ENCODE measurements at places on chromosomes 4 and X.
A peak's percentile ranks its signal among the peaks of the same experiment; 100 is the strongest.

- no peak for DNase-seq
These were observed 46.6 kb upstream of the DHX15 start for GRCh38 chr4:24630937-24631336.

DNA sequence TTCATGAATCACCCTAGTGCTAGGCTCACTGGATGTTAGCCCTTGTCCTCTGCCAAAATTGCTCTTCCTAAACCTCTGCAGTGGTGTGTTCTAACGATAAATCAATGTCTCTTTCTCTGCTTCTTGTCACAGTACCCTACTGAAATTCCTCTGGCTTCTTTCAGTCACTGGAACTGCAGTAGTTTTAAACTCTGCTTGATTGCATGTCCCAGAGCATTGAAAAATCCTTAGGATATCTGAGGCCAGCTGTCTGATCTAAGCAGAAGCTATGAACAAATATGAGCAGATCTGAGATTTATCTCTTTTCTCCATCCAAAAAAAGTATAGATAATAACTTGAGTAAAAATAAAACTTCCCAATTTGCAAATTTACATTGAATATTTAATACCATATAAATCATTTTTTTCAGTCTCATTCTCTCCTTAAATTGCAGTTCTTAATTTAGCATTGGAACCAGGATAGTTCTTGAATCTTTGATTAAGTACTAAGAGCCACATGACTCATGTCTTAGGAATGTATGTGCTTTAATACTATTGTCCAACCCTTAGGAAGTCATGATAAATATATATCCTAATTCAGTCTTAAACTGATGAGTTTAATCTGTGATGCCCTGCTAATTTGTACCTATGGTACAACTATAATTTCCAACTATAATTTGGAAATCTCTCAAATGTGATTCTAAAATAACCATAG lies 169.7 kb downstream of the PDHA2 start:
- DNase-seq = no peak

GRCh38 chr4:154293427-154293826 lies 198.2 kb downstream of the DCHS2 start:
- DNase-seq = no peak

DNA sequence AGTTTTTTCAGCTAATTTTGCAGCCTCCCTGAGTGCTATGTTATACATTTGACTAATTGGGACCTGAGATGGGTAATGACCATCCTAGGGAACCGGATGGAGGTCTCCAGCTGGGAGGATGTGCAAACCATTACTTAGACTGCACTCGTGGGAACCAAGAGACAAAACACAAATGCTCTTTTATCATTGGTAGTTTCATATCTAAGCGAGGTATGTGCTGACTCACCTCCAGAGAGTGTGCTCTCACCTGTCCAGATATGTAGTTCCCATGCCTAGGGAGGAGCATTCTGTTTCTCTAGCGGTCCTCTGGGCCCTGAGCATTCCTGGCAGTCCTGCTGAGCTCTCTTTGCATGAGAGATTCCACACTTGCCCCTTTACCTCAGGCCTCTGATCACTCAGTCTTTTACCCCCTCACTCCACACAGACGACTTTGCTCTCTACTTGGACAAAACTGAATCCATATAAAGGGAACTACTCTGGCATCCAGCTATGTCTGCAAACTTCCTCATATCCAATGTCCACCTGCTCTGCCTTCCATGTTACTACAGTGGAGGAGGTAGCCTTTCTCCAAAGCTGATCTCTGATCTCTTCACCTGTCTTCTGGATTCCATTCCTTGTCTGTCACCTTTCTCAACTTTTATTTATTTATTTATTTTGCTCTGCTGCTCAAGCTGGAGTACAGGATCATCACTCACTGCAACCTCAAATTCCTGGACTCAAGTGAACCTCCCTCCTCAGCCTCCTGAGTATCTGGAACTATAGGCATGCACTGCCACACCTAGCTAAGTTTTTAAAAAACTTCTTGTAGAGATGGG lies 88.4 kb downstream of the LRP2BP start:
- DNase-seq = no peak

DNA sequence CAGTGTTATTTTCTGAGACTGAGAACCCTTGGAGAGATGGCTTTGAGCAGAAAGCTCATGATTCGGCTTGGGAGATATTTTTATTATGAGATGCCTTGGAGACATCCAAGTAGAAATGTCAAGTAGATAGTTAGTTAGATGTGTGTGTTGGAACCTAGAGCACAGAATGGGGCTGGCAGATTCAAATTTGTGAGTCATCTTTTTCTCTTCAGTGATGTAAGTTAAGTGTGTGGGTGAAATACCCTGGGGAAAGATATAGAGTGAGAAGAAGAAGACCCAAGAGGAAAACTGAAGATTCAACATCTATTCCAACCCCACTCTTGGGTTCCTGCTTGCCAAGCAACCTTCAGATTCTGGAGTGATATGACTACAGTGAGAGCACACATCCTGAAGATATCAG lies 580.8 kb upstream of the AMOT start:
- no peak for DNase-seq

DNA sequence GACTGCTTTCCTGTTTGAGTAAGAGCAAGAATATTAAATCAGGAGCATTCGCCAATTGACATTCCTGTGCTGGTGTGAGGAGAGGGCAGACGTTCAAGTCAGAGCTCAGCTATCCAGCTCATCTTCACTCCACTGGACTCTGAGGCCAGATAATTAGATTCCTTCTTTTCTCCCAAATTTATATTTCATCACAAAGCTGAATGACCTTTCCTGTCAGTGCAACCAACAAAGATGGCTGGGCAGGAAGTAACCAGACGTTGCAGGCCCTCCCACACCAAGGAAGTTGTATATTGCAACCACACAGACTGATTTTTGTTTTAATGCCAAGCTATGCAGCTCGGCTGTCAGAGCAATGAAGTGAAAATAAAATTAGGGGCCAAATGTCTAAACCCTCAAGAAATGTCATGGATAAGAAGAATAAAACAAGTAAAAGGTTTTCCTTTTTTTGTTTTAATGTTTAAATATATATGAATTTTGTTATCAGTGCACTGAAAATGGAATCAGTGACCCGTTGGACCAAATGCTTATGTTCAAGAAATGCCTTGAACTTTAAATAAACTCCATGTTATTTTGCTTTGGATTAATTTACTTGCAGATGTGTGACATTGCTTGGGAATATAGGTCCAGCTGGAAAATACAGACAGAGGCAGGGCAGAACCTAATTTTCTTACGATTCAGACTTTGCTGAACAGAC lies 578.9 kb upstream of the FAT1 start:
- no peak for DNase-seq

GRCh38 chrX:47502316-47503125 lies 19.5 kb upstream of the ZNF41 start:
- no peak for DNase-seq

GRCh38 chr4:13537011-13537831 lies 7.1 kb downstream of the NKX3-2 start:
- DNase-seq = no peak

GRCh38 chr4:10020871-10021652 lies at the start of gene SLC2A9:
Gene SLC2A9, minus strand, starts transcription at chr4:10021497. Its CDS starts 68 bp downstream, at chr4:10021429.
- DNase-seq = no peak

DNA sequence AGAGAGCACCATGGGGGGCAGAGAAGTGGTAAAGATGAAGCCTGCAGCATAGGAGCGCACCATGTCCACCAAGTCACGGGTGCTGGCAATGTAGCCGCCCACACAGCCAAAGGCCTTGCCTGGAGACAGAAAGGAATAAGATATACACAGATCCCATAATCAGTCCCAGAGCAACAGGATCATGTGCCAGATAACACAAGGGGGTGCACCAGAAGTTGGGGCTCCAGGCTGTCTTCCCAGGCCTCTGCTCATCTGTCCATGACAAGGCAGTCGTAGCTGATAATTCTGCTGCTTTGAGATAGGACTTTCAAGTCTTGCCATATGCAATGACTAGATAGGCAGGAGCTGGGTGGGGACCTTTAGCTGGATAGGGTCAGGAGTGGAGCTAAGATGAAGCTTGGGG lies 14.7 kb downstream of the APEX2 start:
- DNase-seq = no peak

DNA sequence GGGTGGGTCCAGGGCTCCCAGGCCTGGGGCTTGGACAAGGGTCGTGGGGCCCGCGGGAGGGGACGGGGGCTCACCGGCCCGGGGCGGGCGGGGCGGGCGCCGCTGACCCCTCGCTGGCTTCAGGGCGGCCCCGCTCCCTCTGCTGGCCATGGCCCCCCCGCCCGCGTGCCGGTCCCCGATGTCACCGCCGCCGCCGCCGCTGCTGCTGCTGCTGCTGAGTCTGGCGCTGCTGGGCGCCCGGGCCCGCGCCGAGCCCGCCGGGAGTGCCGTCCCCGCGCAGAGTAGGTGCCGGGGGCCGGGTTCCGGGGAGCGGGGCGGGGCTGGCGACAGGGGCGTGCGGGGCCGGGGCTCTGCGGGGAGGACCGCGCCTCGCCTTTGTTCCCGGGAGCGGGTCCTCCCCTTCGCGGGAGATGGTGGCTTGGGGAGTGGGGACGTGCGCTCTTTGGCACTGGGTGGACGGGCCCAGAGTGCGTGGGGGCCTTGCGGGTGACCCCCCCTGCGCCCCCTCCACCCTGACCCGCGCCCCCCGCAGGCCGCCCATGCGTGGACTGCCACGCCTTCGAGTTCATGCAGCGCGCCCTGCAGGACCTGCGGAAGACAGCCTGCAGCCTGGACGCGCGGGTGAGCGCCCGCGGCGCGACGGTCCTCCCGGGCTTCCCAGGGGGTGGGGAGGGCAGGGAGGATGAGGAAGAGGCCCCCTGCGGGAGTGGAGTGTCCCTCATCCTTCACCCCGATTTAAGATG lies 16.8 kb upstream of the NAT8L start:
- DNase-seq = peak; percentile 60

DNA sequence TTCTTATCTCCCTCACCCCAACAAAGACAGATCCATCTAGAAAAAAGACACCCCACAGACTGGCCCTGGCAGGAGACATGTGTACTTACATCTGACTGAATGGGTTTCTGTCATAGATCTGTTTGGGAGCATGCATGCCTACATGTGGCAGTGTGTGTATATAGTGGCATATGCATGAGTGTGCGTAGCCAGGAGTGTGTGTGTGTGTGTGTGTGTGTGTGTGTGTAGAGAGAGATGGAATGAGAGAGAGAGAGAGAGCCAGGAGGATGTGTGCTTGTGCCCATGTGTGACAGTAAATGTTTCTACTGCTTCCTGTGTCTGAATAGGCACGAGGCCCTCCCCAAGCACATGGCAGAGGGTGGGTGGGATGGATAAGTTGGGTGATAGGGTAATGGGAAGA lies 37.1 kb downstream of the EFNB1 start:
- DNase-seq = no peak

GRCh38 chr4:72312032-72312650 lies 256.9 kb downstream of the ADAMTS3 start:
- DNase-seq = no peak

DNA sequence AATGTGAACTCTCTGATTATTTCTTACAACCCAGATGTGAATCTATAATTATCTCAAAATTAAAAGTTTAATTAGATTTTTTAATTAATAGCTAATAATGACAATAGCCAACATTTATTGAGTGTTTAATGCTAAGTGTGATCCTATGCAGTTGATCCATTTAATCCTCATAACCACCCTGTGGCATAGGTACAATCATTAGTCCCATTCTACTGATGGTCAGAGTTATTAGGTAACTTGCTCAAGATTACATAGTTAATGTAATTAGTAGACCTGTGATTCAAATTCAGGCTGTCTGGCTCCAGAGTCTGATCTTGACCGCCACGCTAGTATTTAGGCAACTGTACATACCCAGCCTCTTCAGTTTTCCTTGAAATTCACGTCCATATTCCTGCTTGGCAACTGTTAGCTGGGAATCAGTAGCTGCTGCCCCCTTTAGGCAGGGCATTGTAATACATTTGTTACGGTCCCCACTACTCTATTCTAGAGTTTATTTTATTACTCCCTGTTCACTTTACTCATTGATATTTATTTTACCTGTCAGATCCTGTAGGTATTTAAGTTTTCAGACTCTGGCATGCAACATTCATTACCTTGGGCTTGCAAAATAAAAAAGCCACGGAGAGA lies 20.6 kb upstream of the TEC start:
- no peak for DNase-seq

GRCh38 chr4:12949719-12950490 lies 534.2 kb downstream of the RAB28 start:
- no peak for DNase-seq

DNA sequence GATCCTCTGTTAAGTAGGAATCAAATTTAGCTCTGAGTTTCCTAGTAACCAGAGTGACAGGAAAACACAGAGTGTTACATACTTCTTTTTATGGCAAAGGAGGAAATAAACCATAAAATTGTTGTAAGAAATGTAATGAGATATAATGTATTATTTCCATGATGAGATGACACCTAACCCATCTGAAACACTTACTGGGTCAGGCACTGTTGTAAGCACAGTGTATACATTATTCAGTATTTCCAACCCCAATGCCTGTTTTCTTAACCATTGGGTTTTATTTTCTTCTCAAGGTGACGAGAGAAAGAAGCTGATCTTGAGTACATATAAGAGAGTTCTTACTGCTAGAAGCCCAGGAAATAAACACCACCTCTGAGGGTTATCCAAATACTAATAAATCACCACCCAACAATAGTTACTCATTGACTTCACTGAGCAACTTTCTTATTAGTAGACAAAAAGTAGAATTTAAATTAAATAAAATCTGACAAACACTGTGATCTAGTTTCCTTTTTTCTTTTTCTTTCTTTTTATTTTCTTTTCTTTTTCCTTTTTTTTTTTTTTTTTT lies 4.2 kb upstream of the ENAM start:
- no peak for DNase-seq

DNA sequence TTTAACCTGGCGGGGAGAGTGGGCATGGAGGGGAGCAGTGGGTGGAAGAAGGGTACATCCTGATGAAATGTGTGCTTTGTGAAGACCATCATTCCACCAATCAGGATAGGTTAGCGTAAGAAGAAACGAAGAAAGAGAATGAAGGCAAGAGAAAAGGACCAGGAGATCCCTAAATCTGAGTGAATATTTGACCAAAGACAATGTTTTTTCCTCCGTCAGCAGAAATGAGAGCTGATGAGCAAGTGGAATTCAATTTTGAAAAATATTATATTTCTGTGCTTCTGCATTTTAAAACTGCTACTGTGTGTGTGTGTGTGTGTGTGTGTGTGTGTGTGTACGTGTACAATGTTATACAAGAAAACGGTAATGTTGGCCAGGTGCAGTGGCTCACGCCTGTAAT lies 58.3 kb upstream of the NOCT start:
- DNase-seq = no peak

- no peak for DNase-seq
These were observed 62.3 kb upstream of the RELL1 start for GRCh38 chr4:37748485-37748884.

- no peak for DNase-seq
These were observed 458.3 kb upstream of the TENM3 start for GRCh38 chr4:181784881-181785280.

DNA sequence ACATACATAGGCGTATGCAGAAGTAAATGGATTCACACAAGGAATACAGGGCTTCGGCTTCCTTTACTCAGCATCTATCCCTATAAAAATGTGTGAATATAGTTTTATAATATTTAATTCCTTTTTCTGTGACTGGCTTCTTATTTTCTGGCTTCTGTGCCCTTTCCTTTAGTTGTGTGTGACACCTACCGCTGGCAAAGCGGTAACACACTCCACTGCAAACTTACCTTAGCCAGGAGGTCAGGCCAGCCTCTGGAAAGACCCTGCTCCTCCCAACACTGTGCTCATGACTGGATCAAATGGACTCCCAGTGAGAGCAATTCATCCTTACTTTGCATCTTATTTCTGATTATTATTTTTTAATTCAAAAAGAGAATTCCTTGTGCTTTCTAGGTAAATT lies 244.2 kb downstream of the ANK2 start:
- no peak for DNase-seq
